ENCODE measurements at places on chromosomes 2 and 18.

DNA sequence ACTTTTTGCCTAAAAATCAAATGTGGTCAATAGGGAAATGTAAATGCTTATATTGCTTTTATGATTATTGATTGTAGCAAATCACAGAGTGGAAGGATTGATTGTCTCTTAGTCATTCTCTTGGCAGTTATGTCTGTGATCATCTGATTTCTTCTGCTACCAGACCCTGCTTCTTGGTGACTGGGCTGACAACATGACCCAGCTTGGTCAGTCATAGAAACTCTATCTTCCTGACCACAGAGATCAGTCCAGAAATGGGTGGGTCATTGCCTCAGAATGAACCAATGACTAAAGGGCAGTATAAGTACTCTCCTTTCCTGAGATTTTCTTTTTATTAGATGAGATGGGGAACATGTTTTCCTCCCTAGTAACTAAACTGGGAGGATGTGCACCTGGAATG is 87.6 kb downstream of the MAIP1 start:
- DNase-seq, result no peak

- no peak for DNase-seq
Observed at GRCh38 chr2:15657759-15658158, 66.1 kb downstream of the DDX1 start.

DNA sequence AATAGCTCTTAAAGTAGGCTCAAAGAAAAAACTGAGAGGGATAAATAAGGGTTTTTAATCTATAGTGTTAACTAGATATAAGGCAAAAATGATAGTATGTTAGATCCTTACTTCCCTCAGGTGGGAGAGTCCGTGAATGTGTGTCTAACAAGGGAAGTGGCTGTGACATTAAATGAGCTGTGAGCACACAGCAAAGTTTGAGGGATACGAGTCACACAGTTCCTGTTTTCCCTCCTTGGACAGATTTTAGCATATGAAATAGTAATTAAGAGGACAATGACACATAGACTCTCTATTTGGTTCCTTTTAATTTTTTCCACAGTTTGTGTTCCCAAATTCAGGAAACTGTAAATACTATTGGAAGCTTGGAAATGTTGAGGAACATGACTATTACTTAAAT is 148.4 kb upstream of the CAVIN2 start:
- no peak for DNase-seq

- no peak for DNase-seq
Observed at GRCh38 chr2:235498541-235498940, 4.7 kb downstream of the AGAP1 start.

GRCh38 chr2:55649211-55649610 is 31.8 kb upstream of the PPP4R3B start:
- DNase-seq, result no peak

DNA sequence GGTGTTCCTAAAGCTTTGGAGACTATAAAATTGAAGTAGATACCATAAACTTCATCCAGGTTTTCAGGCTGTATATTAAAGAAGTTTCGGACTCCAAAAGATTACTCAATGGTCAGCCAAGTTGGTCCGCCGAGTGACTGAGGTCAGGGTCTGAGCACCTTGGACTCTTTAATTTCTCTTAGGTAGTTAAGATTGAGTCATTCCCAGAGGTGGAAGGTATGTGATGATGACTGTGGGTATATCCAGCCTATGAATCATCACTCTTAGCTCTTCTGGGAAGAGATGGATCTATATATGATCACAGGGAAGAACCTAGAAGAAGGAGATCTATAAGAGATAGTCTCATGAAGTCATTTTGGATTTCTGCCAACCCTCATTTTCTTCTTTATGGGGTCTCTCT is 3.3 kb downstream of the ITGA6 start:
- no peak for DNase-seq

- DNase-seq, result no peak
Observed at GRCh38 chr2:236857781-236858180, 227.9 kb upstream of the COPS8 start.

GRCh38 chr2:158501301-158501700 is 44.5 kb downstream of the PKP4 start:
- DNase-seq, result no peak

- DNase-seq, result no peak
Observed at GRCh38 chr2:108927936-108928659, 60.9 kb downstream of the EDAR start.

GRCh38 chr2:179938026-179938425 is 69.1 kb downstream of the CWC22 start:
- no peak for DNase-seq

DNA sequence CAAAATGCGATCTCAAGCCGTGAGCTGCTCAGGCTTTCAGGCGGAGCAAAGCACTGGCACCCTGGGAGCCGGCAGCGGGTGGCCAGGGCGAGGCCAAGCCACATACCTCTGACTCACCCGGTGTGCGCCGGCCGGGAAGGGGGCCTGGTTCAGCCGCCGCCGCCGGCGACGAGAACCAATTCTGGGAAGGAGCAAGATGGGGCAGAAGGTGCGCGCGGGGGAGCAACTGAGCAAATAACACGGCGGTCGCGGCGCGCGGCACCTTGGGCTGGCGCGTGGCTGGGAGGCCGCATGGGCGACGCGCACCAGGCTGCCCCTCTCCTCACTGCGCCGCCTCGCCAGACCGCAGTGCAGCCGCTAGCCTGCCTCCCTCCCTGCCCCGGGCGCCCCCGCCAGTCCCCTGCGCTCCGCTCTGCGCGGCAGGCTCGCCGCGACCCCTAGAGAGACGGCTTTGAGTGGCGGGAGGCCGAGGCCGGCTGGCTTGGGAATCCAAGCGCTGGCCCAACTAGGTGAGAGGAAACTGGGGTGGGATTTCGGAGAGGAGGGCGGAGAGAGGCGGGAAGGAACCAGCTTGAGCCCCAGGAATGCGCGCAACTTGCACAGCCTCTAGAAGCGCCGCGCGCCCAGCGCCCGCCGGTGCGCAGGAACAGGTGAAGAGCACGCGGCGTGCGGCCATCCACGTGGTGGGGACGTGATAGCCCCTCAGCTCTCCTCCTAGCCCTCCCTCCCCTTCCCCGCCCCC is 3.2 kb downstream of the NRP2 start:
- DNase-seq, result peak; percentile 46

DNA sequence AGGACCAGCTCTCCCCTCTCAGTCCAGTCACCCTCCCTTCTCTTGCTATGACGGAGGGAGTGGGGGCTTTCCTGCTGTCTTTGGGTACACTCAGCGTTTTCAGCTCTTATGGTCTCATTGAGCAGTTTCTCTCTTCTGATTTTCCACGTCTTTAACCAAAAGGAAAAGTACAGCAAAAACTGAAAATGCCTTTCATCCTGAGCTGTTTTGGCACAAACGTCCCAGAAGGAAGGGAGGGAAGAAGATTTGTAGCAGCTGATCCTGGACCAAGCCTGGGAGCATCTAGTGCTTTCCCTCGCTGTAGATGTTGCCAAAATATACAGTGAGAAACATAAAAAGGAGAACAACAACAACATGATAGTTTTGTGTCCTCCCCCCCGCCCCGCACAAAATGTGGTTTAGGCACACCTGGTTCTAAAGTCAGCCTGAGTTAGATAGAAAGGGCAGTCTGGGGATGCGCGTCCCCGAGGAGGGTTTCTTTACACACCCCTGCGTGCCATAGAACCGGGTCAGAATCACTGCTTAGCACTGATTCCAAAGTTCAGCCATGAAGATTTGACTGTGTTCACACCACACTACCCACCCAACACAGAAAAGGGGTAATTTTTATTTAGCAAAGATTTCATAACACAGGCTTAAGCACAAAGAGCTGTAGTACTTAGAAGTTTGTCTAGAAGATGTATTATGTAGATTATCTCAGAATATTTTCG is 53.4 kb downstream of the SLC40A1 start:
- DNase-seq, result no peak

DNA sequence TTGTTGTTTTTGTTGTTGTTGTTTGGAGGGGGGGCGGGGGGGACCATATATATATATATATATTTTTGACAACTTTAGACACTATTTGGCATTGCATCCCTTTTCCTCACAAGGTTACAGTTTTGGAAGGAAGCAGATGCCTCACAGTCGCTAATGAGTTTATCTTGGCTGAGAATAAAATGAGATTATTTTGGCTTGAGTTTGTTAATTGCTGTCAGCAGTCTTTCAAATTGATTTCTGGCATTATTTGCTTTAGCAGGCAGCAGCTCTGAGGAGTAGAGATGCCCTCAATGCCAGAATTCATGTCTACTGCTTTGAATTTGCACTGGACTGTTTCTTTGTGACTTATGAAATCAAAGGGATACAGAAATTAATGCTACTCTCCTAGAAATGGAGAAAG is 595.2 kb upstream of the HNMT start:
- peak; percentile 94 for DNase-seq

- no peak for DNase-seq
Observed at GRCh38 chr2:150589681-150590080, 102.2 kb upstream of the RND3 start.

DNA sequence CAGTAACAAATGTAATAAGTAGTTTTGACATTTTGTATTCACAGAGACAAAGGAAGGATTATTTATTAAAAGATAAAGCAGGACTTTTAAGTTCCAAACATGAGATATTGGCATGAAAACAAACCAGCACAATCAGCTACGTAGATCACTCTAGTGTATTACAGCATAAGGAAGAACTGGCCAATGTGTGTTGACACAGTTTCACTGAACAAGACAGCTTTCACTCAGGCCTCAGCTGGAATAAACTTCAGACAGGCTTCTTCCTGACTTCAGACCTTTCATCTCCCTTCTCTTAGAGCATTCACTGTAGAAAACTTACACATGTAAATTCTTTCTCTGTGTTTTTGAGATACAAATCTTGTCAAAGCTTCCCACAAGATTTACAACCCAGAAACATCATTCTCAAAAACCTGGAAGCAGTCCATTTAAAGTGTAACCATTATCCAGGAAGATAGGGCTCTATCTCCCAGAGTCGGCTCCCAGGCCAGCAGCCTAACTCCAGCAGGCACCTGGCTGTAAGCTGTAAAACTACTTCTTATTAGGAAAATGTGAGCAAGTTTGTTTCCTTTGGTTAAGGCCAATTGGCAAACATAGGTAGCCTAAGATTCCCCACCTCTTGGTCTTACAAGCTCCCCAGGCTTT is 768.3 kb upstream of the CDH7 start:
- DNase-seq, result no peak

DNA sequence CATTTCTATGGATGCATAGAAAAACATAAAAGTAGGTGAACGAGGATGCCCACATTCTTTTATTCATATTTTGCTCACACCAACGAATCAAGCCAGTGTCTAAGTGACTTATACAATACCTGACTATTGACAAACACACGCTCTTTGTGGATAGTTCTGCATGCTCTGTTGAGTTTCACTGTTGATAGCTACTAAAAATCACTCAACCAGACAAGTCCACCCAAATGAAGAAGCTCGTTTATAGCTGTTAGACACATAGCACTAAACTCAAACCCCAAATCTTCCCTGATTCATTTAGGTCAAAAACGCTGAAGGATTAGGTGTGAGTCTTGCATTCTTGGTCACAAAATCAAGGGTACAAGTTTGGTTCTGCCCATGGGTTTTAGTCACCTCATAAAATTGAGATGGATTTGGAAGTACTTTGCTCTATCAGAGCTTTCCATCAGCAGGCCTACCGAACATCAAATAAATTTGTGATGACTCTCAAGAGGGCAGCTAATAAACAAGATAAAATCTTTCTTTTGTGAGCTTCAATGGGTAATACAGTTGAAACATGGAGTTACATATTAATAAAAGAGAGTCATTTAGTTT is 92.7 kb upstream of the ETAA1 start:
- DNase-seq, result no peak

- DNase-seq, result no peak
Observed at GRCh38 chr2:175414191-175414881, 232.8 kb upstream of the ATP5MC3 start.

- no peak for DNase-seq
Observed at GRCh38 chr2:181354626-181355025, 102.6 kb upstream of the ITGA4 start.

GRCh38 chr2:37282746-37283145 is 41.9 kb downstream of the PRKD3 start:
- no peak for DNase-seq

DNA sequence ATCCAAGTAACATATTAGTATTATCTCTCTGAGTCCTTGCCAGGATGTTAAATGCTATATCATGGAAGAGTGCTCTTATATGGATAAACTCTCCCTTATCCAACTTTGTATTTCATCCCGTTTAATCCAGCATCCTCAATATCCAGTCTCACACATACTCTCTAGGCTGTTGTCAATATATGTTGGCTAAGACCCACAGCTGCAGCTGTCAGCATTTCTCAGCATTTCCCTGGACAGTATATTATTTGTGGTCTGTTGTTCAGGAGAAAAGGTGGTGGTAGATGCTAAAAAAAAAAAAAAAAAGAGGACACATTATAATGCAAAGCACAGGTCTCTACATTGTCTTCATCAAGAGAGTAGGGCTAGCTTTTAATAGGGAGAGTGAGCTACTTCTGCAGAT is 1368.0 kb upstream of the ZEB2 start:
- no peak for DNase-seq

DNA sequence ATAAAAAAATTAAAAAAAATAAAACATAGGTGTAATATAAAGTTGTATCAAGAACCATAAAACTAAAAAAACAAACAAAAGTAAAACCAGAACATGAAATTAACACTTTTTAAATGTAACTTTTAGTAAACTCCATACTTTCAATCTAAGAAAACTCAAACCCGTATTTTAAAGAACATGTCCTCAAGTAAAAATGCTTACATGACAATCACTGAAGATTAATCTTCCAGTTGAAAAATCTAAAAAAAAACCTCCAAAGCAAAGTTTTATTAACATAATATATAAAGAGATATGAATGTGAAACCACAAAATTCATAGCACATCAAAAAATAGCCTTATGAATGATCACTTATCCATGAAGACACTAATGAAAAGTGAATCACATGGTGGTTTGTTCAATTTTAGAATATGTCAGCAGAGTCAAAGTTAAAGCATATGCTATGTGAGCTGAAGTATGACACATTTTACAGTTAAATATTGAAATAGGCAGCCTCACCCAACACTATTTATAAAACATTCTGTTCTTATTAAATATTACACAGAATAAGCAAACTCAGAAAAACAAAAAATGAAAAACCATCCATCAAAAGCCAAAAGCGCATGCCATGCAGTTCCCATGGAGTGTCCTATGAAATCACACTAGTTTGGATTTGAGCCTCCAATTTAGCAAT is 23.1 kb upstream of the CHAC2 start:
- no peak for DNase-seq

- DNase-seq, result no peak
Observed at GRCh38 chr2:225009768-225010167, 32.5 kb downstream of the DOCK10 start.

DNA sequence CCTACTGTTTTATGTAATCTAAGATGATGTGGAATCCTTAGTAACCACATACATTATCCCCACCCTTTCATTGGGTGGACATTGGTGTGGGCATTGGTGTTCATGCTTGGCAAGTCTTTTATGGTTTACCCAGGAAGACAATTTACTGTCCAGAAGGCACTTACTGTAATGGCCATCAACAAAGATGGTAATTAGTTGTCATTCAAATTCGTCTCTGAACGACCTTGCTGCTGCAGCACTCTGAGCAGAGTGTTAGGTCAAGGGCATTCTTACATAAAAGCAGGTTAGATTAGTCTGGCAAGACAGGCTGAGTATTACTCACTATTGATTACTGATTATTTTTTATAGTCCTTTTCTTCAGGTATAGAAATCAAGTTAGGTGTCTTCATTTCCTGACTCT is 447.9 kb downstream of the XIRP2 start:
- DNase-seq, result no peak

Measured in NCI-H446 treated with DMSO at 0.1 percent for 48 hours (cell line).